ENCODE measurements at places on chromosomes 5 and 9. TPM values are rescaled to one million over a fixed set of nuclear protein-coding genes. Genes with fewer than 3 reads are reported as not detected.

Gene ARL14EPL
- not detected for total RNA-seq

Gene LMNB1
- 151 TPM for total RNA-seq

Gene RNF208
- 1.7 TPM for total RNA-seq

Gene ZDHHC11B
- 0.40 TPM for total RNA-seq

Gene LHX2
- total RNA-seq, result 1.1 TPM

Gene BNC2
- total RNA-seq, result 11.7 TPM

Gene NANS
- 94.8 TPM for total RNA-seq

Gene FANCC
- 6.9 TPM for total RNA-seq

Gene SLC31A2
- 3.6 TPM for total RNA-seq

Gene OMD
- not detected for total RNA-seq

- DNase-seq, result no peak
Measured at GRCh38 chr5:171291371-171291770, 17.7 kb upstream of the TLX3 start.

- peak; percentile 89 for DNase-seq
Measured at GRCh38 chr5:83095957-83096539, 18.7 kb downstream of the XRCC4 start.

DNA sequence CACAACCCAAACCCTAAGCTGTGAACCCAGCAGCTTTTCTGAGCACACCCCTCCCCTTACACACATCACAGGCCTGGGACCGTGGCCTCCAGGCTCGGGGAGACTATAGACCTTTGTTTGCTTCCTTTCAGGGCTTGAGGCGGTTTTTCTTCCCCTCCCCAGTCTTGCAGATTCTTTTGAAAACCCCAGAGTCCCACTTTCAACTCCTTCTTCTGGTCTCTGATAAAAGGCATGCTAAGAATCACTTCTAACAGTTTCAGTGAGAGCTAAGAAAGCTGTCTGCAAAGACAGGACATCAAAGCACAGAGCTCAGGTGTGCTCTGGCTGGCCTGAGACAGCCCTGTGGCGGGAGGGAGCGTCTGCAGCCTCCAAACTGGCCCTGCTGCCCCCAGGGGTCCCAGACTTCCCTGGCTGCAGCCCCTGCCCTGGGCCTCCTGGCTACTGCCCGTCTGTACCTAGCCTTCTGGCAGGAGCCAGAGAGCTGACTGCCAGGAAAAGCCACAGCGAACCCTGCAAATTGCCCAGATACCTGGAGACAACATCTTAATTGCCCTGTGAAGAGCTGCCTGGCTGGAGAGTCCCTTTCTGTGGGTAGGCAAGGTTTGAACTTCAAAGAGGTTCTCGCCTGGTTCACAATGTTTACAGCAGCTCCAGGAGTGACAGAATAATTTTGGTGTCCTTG is 138.9 kb downstream of the GADD45G start:
- no peak for DNase-seq

GRCh38 chr9:8648271-8648845 is 848.8 kb upstream of the DMAC1 start:
- DNase-seq, result no peak

DNA sequence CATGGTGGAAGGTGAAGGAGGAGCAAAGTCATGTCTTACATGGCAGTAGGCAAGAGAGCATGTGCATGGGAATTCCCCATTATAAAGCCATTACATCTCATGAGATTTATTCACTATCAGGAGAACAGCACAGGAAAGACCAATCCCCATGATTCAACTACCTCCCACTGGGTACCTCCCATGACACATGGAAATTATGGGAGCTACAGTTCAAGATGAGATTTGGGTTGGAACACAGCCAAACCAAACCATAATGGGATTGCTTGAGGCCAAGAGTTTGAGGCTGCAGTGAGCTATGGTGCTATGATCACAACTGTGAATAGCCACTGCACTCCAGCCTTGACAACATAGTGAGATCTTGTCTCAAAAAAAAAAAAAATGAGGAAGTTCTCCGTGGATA is 581.8 kb downstream of the TAF11L14 start:
- peak; percentile 16 for DNase-seq

DNA sequence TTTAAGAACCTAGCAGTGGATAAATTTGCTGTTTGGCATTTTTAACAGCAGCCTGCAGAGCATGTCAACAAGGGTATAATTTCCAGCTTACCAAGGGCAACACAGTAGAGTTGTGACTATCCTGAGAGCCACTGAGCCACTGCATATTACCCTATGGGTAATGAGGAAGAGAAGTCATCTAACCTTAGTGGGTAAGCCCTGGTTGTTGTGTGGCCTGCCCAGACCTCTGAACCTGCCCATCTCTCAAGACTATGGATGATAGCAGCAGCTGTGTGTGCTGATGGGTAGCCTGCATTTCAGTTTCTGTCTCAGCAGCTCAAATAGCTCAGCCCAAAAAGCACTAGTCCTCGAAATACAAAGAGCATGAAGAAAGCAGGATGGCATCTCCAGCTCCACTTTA is 56.1 kb upstream of the PIP5K1B start:
- DNase-seq, result no peak

- no peak for DNase-seq
Measured at GRCh38 chr9:128846680-128847030, 17.1 kb upstream of the SPOUT1 start.

GRCh38 chr5:35151146-35151920 is 79.0 kb downstream of the PRLR start:
- no peak for DNase-seq

DNA sequence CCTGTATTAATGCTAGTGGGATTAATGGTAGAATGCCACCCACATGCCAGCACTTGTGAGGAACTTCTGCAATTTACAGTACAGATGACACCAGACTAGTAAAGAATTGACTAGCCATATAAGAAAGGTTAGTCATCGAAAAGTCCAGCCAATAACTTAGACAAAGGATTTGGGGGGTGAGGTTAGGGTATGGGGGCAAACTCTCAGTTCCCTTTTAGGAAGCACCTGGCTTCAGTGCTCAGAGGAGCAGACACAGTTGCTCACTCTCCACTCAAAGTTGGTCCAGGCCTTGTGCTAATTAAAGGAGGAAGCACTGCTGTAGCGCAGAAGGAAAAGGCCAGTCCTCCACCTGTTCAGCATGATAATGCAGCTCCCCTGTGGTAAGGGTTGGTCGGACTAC is 25.2 kb downstream of the TGFBR1 start:
- DNase-seq, result no peak

- DNase-seq, result no peak
Measured at GRCh38 chr9:87479801-87480201, 17.9 kb upstream of the DAPK1 start.

GRCh38 chr5:171258737-171259415 is 50.2 kb upstream of the TLX3 start:
- DNase-seq, result no peak

GRCh38 chr5:23446424-23446823 is 61.0 kb upstream of the PRDM9 start:
- DNase-seq, result peak; percentile 52

GRCh38 chr9:34347800-34348158 is 18.4 kb downstream of the NUDT2 start:
- no peak for DNase-seq

GRCh38 chr5:132221781-132222648 is 5.6 kb downstream of the P4HA2 start:
- no peak for DNase-seq

- no peak for DNase-seq
Measured at GRCh38 chr5:56354836-56355235, 121.7 kb upstream of the ANKRD55 start.

DNA sequence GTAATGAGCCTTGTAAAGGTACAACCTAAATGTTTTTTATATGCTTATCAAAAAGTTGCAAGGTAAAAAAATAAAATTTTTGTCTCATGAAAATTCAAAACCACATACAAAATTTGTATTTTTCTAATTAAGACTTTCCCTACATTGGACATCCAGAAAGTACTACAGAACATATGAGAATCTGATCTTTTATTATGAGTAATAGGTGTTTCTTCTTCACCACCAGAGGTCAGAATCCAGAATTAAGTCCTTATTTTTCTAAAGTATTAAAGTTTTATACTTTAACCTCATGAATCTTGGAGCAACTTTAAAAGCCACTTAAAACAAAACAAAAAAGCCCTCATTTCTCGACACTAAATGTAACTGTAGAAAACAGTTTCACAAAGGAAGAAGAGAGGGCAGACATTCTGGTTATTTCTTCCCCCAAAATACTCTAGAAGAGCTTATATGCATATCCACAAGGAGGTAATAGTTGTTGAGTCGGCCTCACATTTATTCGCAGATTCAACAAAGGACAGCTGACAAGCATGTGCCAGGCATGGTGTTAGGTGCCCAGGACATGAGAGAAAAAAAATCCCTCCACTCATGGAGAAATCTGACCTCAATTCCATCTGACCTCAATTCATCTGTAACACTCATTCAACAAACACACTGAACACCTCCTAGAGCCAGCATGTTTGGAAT is 69.3 kb downstream of the MLLT3 start:
- DNase-seq, result peak; percentile 35

DNA sequence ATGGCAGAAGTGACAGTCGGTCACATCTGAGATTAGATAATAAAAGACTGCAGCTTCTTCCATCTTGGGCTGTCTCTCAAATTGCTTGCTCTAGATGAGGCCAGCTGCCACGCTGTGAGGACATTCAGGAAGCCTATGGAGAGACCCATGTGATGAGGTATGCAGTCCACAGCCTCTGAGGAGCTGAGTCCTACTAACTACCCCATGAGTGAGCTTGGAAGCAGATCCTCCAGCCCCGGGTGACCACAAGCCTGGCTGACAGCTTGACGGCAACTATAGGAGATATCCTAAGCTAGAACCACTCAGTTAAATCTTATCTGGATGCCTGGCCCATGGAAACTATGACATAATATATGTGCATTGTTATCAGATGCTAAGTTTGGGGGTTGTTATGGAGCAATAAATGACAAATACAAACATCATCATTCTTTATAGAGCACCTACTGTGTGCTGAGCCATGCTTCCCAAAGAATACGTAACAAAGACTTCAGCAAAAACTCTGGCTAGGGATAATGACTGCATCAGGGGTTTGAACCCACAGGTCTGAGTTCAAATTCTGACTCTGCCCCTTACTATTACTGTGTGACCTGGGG is 26.7 kb downstream of the KCNV2 start:
- DNase-seq, result no peak

DNA sequence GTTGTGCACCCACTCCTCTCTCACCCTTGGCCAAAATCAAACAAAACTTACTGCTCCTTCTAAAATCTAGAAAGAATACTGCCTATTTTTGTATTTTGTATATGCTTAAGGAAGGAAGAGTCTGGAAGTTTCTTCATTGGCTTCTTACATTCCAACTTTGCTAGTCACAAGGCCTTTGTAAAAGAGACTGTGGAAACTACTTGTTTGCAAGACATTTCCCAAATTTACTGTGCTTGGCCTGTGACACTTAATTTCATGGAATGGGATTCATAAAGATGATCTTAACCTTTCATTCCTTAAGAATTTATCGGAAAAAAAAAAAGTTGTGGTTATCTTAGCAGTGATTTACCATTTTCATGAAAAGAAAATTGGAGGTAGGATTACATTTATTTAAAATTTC is 208.9 kb downstream of the VPS13A start:
- no peak for DNase-seq

GRCh38 chr5:93578813-93579691 is 2.0 kb downstream of the NR2F1-AS1 start:
- peak; percentile 89 for DNase-seq

DNA sequence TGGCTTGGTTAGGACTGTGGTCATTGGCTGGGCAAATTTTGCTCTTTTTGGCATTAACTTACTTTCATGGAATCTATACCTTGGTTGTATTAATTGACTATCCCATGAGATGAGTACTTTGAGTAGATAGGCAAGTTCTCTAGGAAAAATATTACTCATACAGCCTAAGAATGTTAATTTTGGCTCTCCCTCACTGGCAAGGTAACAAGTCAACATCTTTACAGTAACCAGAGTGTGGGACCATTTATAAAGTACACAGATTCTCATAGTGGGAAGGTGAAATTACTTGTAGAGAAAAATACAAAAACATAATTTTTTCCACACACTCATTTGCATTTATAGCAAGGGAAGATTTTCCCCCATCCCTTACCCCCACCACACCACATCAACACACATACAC is 154.6 kb upstream of the ZNF608 start:
- no peak for DNase-seq

All from PC-3 (cell line).